Activated CD4-positive, alpha-beta T cell treated with anti-CD3 and anti-CD28 coated beads, Interleukin-2, Interleukin-6, amounts not matched to agents 100 ng/mL and 50 ng/mL, durations not matched to agents 16 hours and 8 hours (primary cell): ENCODE measurements at places on chromosomes 11 and 22.

DNA sequence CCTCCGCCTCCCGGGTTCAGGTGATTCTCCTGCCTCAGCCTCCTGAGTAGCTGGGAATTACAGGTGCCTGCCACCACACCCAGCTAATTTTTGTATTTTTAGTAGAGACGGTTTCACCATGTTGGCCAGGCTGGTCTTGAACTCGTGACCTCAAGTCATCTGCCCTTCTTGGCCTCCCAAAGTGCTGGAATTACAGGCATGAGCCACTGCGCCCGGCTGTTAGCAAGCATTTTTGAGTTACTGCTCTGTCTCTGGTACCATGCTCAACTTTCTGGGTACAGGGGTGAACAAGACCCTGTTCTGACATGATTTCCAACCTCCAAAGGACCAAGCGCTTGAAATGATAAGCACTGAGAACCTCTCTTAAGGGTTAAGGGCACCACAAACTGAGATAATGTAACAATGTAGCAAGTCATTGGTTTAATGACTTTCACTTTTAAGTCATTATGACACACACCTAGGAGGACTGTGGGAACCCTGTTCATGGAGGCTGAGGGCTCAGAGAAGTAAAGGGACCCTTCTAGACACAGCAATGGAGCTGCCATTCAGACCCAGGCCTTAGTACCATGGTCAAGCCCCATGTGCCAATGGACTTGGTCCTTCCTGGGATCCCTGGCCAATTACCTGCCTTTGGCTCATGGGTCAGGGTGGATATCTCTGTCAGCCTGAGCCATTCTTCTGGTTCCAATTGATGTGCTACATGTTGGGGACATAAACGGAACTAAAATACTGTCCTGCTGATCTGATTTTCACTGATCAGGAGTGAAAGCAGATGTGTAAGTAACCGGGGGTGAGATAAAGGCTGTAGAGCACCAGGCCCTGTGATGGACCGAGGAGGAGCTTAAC is 11.6 kb downstream of the SLC3A2 start:
- DNase-seq = no peak

- DNase-seq = no peak
Measured at GRCh38 chr11:116729501-116730240, 43.1 kb downstream of the BUD13 start.

- no peak for DNase-seq
Measured at GRCh38 chr11:11535611-11536010, 86.2 kb downstream of the GALNT18 start.

- no peak for DNase-seq
Measured at GRCh38 chr11:17958446-17958845, 54.4 kb downstream of the SERGEF start.

DNA sequence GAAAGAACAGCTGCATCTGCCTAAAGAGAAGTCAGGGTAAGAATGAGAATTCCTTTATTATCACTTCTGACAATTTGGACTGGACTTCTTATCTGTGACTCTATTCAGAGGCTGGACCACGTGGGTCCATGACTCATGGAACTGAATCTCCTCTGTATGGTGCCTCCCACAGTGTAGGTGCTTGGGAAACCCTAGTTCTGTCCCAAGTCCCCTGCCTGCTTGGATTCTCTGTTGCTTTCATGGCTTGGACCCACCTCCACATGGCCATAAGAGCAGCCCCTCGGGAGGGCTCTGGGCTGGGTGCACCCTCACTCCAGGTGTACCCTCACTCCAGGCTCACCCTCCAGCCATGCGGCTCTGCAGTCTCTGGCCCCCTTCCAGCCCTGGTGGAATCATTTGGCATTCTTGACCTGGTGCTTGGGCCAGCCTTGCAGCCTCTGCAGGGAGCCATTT is 153.4 kb downstream of the CACNA1I start:
- no peak for DNase-seq

DNA sequence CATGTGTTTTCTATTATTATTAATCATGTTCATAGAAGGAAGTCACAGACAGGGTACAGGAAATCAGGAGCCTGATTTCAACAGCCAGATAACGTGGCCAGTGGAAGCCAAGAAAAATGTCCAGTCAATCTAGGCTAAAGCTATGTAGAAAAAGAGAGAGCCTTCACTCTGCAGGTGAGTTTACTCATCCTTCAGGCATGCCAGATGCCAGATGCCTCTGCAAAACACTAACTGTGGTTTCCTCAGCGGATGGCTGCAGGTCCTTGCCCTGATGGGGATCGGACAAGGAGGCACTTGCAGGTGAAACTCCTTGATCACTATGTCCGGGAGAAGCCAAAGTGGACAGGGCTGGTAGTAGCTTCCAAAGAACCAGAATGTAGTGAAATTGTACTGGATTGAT is 962.3 kb upstream of the RAG2 start:
- no peak for DNase-seq

GRCh38 chr11:79333355-79333754 is 107.5 kb downstream of the TENM4 start:
- no peak for DNase-seq
